ENCODE measurements at places on chromosomes 6 and 20. TPM values are rescaled to one million over a fixed set of nuclear protein-coding genes. Genes with fewer than 3 reads are reported as not detected.

Gene KIF16B
- 3.5 TPM for total RNA-seq

Gene WFDC5
- total RNA-seq = not detected

Gene GGTLC1
- not detected for total RNA-seq

Gene TRIM39
- total RNA-seq = 21.6 TPM

Gene HEBP2
- total RNA-seq = 28.2 TPM

Gene PRDM13
- not detected for total RNA-seq

Gene OLIG3
- 0.67 TPM for total RNA-seq

Gene RGS19
- 42.5 TPM for total RNA-seq

Gene APCDD1L
- not detected for total RNA-seq

Gene TREM1
- not detected for total RNA-seq

Gene CST5
- total RNA-seq = not detected

Gene AP5S1
- total RNA-seq = 7.4 TPM

Gene ZC2HC1B
- not detected for total RNA-seq

Gene SIRPG
- total RNA-seq = 48.6 TPM
